ENCODE measurements at places on chromosomes 7 and 10.

DNA sequence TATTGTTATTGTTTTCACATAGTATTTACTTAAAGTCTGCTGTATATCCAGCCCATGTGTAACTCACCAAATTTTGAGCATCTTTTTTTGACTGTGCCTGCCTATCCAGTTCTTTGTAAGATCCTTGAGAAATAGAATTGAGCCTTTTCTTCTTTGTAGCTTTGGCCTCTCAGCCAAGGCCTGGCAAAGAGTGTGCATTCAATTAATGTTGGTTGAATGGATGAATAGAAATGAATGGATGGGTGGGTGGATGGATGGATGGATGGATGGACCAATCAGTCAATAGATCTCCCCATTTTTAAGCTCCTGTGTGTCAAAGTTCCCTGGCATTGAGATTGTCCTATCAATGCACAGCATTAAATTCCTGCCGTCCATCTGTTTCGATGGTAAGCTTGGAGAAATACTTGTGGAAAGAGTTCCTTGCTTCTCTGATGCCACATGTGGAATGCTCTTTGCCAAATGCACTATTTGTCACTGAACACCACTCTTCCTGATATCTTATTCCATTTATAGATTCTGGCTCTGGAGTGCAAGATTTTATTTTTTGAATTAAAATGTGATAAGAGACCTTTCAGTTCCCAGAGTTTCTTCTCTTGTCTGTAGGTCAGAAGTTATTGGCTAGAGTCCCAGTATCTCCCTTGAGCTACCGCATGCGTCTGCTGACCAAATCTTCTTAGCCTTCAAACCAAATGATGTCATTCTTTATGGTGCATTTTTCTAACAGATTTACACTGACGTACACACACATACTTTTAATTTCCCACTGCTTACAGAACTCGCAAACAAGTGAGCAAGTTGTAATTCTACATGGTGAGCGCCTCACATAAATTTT, 20.7 kb upstream of the ADRB1 start:
- no peak overlapping the region for H3K27ac ChIP-seq
- H3K27me3 ChIP-seq, result no peaks in the 10 kb centered on the region
- H3K4me1 ChIP-seq, result peaks cover 14% of the 10 kb centered on the region
- no peak for DNase-seq

DNA sequence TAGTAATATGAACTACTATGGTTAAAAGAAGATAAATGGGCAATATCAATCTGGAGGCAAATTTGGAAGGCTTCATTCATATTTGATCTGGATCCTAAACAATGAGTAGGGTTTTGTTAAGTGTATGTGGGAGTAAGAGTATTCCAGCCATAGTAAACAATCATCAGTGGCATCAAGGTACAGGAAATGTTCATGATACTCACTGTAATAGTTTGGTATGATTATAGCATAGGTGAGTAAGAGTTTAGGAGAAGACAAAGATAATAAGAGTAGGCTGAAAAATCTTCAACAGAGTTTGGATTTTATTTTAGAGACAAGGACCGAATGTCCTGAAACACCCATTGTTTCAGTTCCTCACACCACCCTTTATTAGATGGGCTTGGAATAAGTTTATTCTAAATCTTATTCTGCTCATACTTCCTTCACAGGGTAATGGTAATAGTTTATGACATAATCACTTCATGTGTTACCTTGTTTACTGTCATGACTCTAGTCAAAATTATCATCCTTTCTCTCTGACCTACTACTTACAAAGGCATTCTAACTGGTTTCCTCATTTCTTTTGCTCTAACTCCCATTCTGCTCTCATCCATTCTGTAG, 38.9 kb downstream of the BRAF start:
- no peaks in the 10 kb centered on the region for H3K36me3 ChIP-seq
- H3K4me1 ChIP-seq, result peaks cover 13% of the 10 kb centered on the region
- no peak for DNase-seq

GRCh38 chr10:102781921-102782557, 38.3 kb downstream of the WBP1L start:
- H3K4me1 ChIP-seq, result peaks cover 24% of the 10 kb centered on the region
- no peak overlapping the region for H3K4me3 ChIP-seq
- DNase-seq, result no peak
- H3K27ac ChIP-seq, result no peak overlapping the region
- no peaks in the 10 kb centered on the region for H3K27me3 ChIP-seq

- H3K36me3 ChIP-seq, result no peaks in the 10 kb centered on the region
- no peaks in the 10 kb centered on the region for H3K27me3 ChIP-seq
- H3K27ac ChIP-seq, result no peak overlapping the region
- no peaks in the 10 kb centered on the region for H3K4me1 ChIP-seq
- no peak overlapping the region for H3K4me3 ChIP-seq
Measured at GRCh38 chr7:17696422-17696821, 243.9 kb downstream of the SNX13 start.

DNA sequence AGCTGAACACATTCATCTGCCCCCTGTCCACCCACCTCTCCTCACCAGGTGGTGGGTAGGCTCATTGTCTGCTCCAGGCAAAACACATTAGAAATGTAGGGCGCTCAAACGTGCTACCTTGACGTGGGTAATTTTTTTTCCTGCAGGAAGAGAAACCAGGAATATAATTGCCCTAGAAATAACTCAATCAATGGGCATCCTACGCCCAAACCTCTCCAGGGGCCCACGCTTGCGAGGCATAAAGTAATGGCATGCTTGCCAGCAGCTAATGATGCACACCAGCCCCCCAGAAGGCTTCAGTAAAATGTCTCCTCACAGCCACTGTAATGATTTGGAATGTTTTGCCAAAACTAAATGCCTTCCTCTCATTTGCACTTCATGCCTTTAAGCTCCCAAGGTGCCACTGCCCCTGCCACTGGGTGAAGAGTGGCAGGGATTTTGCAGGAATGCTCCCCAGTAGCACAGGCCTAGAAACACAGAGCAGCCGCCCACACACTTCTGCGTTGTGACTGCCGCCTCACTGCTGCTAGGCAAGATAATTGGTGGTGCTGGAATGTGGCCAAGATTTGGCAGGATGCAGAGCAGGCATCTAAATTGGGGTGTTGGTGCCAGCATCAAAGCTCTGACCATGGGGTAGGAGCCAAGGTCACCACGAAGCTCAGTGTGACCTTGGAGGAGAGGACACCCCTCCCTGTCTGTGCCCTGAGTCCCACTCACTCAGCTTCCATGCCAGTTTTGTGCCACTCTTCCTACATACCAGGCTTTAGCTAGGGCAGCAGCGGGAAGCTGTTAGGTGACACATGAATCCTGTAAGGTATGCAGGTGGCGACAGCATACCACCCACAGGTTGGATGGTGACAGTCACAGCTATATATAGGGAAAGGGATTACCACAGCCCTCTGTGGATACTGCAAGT, 48.7 kb upstream of the PPP1R3C start:
- no peak overlapping the region for H3K27ac ChIP-seq
- no peaks in the 10 kb centered on the region for H3K36me3 ChIP-seq
- no peak for DNase-seq
- no peak overlapping the region for H3K4me3 ChIP-seq
- H3K4me1 ChIP-seq, result no peaks in the 10 kb centered on the region

All from CD8-positive, alpha-beta memory T cell (primary cell).